ENCODE measurements at places on chromosomes 5 and 9.
A peak's percentile ranks its signal among the peaks of the same experiment; 100 is the strongest.

GRCh38 chr5:154713615-154714125 is 41.5 kb upstream of the LARP1 start:
- DNase-seq, result no peak

DNA sequence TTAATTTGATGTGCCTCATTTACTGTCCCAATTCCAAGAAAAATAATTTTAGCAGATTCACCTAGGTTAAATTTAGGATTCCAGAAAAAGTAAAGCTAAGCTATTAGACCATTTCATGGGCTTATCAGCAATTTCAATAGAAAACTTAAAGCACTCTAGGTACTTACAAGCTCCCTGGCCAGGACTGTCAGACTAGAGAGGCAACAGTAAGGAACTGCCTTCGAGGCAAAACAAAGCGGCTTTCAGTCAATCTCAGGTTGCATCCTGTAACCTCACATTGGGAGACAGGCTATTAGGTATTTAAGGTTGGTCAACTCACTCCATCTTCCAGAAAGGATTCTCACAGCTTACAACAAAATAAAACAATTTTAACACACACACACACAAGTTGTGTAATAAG is 48.7 kb upstream of the FSD1L start:
- DNase-seq, result no peak

DNA sequence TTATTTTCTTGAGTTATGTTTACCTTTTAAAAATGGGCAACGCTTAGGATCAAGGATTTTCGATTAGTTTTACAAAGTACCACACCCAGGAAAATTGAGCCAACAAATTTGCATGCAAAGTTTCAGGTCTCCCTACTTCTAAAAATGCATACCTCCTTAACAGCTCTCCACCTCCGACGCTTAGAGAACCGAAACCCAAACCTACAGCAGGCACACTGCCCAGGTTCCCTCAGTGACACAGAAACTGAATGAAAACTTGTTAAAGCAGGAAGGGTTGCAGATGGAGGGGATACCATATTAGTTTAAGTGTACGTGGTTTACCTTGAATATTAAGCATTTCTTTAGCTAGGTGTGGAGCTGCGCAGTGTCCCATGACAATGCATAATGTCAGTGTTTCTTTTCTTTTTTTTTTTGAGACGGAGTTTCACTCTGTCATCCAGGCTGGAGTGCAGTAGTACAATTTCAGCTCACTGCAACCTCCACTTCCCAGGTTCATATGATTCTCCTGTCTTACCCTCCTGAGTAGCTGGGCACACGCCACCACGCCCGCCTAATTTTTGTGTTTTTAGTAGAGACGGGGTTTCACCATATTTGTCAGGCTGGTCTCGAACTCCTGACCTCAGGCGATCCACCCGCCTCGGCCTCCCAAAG is 1.6 kb upstream of the SUB1 start:
- peak; percentile 63 for DNase-seq

GRCh38 chr9:121902461-121903135 is 190.5 kb downstream of the TTLL11 start:
- no peak for DNase-seq

DNA sequence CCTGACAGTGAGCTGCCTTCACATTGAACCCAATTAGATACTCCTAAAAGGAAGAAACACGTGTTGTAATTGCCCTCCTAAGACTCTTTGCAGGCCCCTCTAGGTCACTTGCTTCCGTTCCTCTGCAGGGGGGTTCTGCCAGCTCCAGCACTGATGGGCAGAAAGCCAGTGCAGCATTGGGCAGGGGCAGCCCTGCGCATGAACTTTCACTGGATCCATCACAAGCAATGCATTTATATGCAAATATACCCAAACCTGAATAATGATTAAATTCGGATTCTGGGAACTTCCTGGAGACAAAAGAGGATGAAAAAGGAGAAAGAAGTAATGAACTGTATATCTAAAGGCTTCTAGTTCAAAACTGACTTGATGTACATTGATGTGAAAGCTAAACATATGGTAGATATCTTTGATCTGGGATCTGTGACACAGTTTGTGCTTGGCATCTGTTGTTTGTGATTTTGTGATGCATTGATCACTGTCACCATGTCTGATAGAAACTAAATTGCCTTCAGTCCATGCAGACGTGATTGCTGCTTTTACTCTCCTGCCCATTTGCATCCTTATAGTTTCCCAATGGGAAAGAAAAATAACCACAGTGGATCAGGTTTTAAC is 313.4 kb downstream of the DEPDC1B start:
- DNase-seq, result no peak

GRCh38 chr9:14722391-14723035 is at the start of gene CER1:
Gene CER1, minus strand, starts transcription at chr9:14722733. Its CDS starts 61 bp downstream, at chr9:14722672.
- no peak for DNase-seq

GRCh38 chr5:76367623-76368371 is 35.3 kb upstream of the IQGAP2 start:
- DNase-seq, result peak; percentile 62

- DNase-seq, result no peak
Measured at GRCh38 chr5:58985759-58986158, 402.9 kb downstream of the RAB3C start.

GRCh38 chr9:71655141-71655540 is 113.2 kb downstream of the CEMIP2 start:
- no peak for DNase-seq

DNA sequence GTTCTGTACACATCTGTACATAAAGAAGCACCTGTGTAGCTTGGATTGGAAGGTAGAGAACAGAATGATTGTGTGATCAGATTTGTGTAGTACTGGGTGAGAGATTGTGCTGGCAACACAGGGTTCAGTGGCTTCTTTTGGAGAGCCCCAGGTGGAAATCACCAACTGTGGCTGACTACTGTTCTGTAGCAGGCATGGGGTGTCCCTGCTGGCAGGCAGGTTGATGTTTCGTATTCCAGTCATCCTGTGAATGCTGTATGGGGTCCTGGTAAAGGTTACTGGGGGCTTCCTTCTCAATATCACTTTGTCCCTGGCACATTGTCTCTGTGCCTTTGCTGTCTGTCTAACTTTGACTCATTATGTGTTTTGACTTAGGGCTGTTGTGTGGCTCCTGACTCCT is 5.3 kb downstream of the ASPN start:
- no peak for DNase-seq

DNA sequence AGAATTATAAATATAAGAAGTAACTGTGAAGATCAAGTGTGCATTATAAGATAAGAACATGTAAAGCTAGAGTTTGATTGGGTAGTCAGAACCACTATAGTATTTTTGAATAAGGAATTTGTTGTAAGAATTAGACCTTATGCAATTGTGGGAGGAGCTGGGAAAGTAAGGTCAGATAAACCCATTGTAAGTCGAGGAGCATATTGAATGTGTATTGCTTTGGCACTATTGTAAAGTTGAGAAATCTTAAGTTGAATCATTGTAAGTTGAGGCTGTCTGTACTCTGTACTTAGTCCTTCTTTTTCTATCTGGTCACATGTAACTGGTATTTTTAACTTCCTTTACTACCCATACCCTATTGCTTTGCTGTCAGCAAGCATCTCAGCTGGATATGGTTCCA is 158.7 kb downstream of the CCDC171 start:
- DNase-seq, result no peak
